ENCODE measurements at places on chromosomes 3 and 15.

- no peak for DNase-seq
These were observed 52.3 kb downstream of the KBTBD12 start for GRCh38 chr3:127967316-127967715.

DNA sequence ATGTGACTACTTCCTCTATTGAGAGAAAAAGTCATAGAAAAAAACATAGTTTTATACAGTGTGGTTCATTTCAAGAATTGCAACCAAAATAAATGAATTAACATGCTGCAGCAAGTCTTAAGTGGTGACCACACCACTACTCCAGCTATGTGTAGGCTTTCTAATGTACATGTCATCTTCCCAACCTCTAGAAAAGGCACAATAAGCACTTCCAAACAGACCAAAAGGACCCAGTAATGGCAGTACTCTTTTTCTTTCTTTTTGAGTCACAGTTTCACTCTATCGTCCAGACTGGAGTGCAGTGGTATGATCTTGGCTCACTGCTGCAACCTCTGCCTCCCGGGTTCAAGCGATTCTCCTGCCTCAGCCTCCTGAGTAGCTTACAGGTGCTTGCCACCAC lies 219.3 kb upstream of the KBTBD8 start:
- no peak for DNase-seq

- no peak for DNase-seq
These were observed 13.7 kb downstream of the CD200 start for GRCh38 chr3:112346491-112347122.

- no peak for DNase-seq
These were observed 4.9 kb downstream of the HAUS2 start for GRCh38 chr15:42553554-42553953.

Measured in NCI-H1436 treated with DMSO at 0.1 percent for 48 hours (cell line).